Pons (tissue), 1 donor: ENCODE measurements at places on chromosomes 4 and X.
A peak's percentile ranks its signal among the peaks of the same experiment; 100 is the strongest.

DNA sequence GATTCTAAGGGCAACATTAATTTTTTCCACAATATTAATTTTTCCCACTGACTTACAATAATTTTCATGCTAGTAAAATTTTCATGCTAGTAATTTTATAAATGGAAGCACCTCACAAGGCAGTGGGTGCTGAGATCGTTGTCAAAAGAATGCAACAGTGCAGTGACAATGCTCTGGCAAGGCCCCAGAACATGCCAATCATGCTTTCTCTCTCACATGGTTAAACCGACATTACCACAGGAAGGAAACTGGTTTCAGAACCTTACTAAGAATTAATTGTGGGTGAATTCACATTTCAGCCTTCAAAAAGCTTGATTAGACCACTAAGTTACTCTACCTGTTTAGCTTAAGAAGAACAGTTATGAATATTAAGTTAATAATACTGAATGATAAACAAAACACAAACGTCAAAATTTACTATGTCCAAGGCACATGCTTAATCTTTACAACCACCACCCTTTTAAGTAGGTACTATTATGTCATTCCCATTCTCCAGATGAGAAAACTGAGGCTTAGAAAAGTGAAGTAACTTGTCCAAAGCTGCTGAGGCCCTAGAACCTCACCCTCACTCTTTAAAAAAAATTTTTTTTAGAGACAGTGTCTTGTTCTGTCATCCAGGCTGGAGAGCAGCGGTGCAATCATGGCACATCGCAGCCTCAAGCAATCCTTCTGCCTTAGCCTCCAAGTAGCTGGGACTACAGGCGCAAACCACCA lies 10.0 kb upstream of the OPHN1 start:
- DNase-seq, result no peak

DNA sequence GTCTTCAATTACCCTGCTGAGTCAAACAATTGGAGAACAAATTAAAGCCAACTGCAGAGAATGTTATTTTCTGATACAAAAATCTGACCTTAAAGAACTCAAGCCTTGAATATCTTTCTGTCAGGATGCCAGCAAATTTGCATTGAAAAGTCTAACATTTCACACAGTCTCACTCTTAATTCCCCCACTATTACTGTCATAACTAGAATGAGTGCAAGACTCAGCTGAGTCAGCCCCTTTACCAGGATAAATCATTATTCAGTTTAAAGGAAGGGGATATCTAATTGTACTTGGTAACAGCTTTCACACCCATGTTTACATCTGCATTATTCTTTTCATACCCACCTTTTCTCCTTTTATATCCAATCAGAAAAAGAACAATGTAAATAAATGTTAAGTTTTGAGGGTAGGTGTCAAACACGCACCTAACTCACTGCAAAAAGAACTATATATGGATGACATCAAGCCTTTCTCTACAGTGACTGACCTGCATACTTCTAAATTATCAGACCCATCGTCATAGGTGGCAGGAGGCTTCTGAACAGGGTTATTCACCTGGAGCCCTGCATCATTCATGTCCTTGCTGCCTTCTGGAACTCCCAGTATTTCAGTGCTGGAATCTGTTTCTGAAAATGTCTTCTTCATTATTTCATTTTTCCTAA lies 117.4 kb downstream of the TMA16 start:
- no peak for DNase-seq

- no peak for DNase-seq
Observed at GRCh38 chr4:98687876-98688275, 29.5 kb upstream of the TSPAN5 start.

GRCh38 chr4:142449771-142450373 lies 396.2 kb downstream of the INPP4B start:
- DNase-seq, result peak; percentile 4
